Activated T-cell treated with anti-CD3 and anti-CD28 coated beads for 1 hour (primary cell): ENCODE measurements at places on chromosomes 7 and 10.

DNA sequence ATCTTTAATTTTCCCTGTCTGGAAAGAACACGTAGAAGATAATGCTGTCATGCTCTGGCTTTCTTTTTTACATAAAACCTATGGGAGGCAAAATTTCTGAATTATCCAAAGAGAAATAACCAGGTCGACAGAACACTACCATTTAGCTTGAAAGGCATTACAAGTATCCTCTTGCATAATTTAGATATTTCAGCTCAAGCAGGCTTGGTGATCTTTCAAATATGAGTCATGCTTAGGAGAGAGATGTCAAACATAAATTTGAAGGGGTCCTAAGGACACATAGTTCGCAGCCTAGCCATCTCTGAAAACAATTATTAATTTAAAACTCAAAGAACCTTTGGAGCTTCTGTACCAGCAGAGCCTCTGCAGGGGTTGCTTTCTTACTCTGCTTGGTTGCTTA lies 100.9 kb downstream of the FAS start:
- DNase-seq: no peak

GRCh38 chr7:106165337-106165736 lies 53.2 kb upstream of the SYPL1 start:
- DNase-seq: no peak

DNA sequence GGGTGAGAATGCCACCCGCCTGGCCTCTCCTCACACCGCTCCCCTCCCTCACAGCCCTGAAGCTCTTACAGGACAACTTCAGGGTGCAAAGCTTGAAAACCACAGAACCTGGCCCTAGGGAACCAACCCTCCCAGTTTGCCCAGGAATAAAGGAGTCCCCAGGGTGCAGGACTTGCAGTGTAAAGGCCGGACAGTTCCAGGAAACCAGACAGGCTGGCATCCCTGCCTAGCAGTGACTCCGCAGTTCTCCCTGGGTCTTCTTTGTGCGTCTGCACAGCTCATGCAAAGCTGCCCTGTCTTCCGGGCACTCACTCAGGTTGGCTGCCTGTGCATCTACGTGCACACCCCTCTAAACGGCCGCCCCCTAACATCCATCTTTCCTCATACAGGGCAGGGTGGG lies 36.1 kb downstream of the HSPA12A start:
- no peak for DNase-seq

GRCh38 chr10:95217476-95217875 lies 23.4 kb downstream of the ACSM6 start:
- no peak for DNase-seq

- DNase-seq: no peak
Observed at GRCh38 chr7:16926283-16926682, 44.5 kb upstream of the AGR3 start.

DNA sequence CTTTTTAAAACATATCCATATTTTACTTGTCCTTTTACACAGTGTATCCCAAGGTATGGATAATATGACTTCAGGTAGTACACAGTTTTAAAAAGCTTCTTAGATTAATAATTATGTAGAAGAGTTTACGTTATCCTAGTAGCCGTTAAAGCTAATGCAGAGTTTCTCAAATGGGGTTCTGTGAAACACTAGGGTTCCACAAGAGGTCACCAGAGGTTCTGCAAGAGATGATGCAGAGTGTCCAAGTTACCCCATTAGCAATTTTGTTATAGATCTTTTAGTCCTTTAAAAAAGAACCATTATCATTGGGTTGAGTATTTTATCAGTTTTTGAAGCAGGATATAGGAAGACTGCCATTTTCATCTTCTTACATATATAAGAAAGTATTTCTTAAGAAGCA lies 298.9 kb upstream of the HPS1 start:
- DNase-seq: no peak

- no peak for DNase-seq
Observed at GRCh38 chr10:128713874-128714570, 587.8 kb upstream of the MKI67 start.

- no peak for DNase-seq
Observed at GRCh38 chr7:69676247-69676646, 78.0 kb downstream of the AUTS2 start.

DNA sequence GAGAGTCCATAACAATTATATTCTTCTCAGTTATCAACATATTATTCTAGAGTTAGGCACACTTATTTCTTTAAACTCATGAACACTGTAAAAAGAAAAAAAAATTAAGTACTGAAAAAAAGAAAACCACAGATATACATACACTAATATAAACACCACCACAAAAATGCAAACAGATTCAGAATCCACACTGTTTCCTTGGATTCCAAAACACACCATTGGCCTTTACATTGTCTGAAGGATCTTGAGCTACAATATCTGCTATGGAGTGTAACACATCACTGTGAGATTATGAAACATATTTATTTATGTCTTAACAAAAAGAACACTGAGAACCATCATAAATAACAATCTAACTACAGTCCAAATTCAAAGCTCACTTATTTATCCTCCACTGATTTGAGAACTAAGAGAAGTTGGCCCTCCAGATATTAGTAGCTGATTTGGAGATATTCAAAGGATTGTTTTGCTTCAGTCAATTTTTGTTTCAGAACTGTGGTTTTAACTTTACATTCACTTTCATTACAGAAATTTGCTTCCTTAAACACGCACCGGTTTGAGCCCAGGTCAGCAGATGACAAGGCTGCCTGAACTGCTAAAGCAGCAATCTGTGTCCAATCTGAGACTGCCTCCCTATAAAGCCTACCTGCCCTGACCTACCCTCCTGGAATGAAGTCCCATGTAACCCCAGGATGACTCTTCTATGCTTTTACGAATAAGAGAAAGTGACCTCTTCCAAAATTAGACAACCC lies 47.0 kb upstream of the CDK1 start:
- no peak for DNase-seq

DNA sequence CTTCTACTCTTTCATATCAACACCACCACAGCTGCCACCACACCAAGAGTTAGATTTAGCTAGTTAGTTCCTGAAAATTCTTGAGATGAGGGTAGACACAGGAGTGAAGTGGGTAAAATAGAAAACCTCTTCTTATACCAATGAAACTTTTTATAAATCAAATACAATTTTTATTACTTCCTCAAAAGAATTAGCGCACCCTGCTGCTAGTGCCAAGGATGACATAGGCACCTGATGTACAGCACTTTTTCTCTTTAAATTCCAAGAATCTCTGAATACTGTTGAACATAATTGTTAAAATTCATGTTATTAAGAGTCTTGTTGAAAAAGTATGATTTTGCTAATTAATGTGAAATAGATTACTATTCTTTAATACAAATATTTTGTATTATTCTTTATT lies 11.4 kb downstream of the ZWINT start:
- no peak for DNase-seq

DNA sequence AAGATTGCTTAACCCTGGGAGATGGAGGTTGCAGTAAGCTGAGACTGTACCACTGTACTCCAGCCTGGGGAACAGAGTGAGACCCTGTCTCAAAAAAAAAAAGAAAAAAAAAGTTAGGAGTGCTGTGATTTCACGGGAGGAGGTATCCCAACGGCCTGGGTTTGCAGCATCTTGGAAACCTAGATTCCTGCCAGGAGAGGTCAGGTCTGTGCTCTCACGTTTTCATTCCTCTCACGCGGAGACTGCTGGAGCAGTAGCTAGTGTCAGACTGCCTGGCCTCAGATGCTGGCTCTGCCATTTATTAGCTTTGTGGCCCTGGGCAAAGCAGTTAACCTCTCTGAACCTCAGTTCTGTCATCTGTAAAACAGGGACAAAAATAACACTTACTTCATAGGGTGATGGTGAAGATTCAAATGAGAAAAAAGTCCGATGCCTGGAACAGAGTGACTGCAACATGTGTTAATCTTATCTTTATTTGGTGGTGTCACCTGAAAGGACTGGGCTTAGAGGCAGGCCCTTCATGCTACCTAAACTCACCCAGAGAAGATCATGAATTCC lies 94.9 kb downstream of the GAD2 start:
- no peak for DNase-seq

DNA sequence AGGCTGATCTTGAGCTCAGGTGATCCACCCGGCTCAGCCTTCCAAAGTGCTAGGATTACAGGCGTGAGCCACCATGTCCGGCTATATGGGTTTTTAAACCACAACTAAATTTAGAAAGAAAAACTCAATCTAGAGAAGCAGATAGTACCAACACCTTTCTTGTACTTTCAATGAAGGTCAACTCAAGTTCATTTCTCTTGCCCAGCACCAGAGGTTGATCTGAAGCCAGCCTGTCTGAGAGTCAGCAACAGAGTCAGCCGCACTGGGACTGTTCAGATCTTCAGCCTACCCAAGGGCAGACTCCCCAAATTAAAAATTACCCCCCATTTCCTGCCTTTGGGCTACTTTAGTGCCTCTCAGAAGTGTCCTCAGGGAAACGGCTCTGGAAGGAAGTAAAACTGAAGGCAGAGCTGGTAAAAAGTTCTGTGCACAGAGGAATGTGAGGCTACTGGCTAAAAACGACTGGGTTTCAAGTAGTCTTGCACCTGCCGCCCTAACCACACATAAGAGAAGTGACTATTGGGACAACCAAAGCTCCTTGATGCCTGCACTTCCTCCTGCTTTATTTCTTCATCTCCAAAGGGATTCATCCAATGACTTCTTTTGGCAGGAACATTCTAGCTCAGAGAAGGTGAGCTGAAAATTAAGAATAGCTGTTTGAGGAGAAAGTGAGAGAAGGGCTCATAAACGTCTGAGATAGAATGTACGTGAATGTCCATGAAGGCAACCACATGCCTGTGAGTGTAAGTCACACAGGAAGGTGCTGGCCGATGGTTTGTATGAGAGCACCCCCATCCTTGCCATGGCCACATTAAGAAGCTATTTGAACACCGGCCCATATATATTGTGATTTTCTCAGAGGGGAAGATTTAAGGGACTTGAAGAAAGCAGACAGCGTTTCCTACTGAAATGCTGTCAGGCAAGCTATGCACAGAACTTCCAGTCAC lies 142.4 kb upstream of the PRR15 start:
- DNase-seq: no peak

DNA sequence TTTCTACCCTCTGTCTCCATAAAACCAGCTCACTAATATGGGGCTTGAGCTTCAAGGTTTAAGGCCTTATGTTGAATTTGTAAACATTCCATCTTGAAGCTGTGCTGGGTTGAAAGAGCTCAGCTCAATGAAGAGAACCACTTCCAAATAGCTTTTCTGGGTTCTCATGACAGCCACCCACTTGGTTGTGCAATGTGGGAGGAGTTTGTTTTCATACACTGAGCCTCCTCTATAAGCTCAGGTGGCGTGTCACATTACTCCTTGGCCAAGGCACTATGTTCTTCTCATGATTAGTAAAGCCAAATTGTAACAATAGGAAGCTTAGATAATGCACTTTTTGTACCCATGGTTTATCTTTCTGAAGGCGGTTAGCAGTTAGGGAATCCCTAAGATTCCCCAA lies 265.6 kb downstream of the PTEN start:
- DNase-seq: no peak

DNA sequence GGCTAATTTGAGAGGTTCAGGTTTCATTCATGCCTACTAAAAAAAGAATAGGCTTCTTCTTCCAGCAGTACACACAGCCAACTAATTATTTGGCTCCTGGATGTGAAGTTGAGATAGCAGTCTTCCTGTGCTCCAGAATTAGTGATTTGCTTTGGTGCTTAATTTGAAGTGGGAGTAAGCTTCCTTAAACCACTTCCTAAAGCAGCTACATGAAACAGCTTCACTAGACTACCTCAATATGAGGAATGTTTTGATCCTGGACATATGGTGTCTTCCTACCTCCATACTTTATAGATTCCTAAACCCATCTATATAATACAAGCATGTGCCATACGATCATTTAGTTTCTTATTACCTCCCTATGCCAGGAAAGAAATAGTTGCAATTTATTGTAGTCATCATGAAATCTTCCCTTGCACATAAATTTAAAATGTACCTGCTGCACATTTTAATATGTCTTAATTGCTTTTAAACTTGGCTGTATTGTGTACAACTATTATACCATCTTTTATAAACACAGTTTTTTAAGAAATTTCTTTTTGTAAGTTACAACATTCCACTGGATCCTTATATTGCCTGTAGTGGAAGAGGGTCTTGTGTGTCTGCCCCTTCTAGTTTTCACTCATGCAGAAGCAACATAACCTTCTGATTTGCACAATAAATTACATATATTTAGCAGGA lies 8.6 kb downstream of the VIM start:
- no peak for DNase-seq

DNA sequence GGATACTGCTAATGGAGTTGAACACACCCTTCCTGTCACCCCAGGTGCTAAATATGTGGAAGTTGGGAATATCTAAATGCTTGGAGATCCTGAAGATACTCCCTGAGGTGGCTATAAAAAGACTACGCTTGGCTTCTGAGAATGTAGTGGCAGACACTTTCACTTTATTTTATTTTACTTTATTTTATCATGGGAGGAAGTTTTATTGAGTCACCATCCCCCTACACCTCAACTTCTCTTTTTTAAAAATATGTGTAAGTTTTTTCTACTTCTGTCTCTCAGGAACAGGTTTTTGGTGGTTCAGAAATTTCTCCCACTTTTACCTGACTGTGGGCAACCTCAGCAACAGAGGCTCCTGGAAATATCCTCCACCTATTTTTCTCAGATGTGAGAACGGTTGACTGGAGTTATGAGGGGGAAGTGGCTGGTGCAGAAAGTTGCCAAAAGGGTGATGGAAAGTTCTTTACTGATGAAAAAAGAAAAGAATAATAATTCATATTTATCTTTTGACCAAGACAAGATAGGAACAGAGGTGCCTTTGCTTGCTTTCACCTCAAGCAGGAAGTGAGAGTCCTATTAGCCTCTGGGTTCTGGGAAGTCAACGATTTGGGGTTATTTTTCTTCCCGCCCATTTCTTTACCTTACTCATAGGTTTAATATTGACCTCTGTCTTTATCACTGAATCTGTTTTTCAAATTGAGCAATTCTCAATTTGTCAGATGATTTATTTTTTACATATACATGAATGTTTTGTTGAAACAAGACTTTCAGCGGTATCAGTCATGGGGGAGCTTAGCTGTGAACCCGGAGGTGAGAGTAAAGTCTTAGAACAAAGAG lies 103.6 kb downstream of the AHR start:
- no peak for DNase-seq

GRCh38 chr10:20745556-20746375 lies 151.3 kb downstream of the NEBL start:
- DNase-seq: no peak

DNA sequence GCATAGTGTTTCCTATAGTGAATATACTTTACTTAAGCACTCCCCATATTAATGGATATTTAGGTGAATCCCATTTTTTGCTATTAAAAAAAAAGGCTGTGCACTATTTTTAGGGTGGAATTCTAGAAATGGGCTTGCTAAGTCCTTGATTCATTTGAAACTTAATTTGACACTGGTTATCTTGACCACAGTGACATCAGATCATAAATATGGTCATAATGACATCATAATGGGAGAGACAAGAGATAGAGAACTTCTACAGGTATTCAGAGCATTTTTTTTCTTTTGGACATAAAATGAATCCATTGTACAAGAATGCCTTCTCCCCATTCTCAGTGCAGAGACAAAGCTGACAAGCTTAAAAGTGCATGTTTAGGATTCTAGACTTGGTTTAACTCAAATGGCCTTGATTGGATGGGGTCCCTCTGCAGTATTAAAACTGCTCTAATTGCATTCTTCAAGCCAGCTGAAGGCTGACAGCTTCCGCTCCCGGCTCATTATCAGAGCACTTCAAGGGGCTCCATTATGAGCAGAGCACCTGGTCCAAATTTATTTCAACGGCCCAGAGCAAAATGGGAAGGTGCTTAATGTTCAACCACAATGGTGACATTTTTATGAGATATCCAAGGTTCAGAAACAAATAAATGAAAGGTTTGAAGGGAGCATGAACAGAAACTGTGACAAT lies 104.8 kb downstream of the JAZF1 start:
- DNase-seq: no peak

GRCh38 chr7:94382746-94383145 lies 11.9 kb upstream of the COL1A2 start:
- DNase-seq: no peak

- no peak for DNase-seq
Observed at GRCh38 chr7:154541606-154542005, 461.3 kb downstream of the PAXIP1 start.
